Stimulated activated CD4-positive, alpha-beta T cell treated with anti-CD3 and anti-CD28 coated beads, Interleukin-4, amount 100 ng/mL, for 4 hours (primary cell): ENCODE measurements at places on chromosomes 2 and 18.

- no peak for DNase-seq
Measured at GRCh38 chr2:230172156-230172555, 47.6 kb downstream of the SP110 start.

DNA sequence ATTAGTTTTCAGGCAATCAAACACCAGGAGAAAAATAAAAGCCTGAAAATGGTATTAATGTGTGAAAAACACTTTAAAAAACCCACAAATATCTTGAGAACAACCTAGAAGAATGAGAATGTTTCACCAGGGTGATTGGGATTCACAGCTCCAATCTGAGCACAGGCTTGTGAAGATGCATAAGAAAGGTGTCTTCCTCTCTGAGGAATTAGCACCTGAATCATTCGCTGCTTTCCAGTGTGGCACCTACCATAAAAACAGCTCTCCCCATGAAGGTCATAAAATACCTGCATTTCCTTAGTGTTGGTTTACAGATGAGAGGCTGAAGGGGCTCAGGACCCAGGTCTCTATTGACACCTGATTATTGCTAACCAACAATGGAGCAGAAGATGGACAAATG lies 499.7 kb upstream of the KLHL29 start:
- DNase-seq, result no peak

GRCh38 chr2:143473820-143474219 lies 344.6 kb downstream of the ARHGAP15 start:
- DNase-seq, result no peak

DNA sequence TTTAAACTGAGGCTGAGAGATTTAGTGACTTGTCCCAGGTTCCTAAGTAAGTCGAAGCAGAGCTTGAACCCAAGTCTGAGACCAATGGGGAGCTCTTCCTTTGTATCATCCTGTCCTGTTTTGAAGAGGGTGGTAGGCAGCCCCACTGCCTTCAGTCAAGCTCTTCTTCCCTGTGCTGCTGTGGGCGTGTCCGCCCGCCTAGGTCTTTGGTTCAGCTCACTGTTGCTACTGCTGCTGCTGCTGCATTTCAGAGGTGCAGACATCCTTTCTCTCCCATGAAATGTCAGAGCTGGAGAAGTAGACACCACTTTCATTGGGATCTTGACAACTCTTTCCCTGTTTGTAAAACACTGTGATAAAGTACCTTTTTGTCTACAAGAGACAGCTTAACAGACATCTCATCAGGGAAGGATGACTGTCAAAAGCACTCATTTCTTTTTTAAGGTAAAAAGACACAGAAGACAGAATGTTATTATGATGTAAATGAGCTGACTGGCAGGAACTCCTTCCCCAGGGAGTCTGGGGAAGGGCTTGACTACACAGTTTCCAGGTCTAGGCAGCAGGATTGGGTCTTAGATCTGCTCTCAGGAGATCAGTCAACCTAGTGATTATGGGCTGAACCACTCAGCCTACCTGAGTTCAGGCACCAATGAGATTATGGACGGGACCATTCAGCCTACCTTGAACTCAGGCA lies 91.7 kb upstream of the TRIB2 start:
- no peak for DNase-seq

DNA sequence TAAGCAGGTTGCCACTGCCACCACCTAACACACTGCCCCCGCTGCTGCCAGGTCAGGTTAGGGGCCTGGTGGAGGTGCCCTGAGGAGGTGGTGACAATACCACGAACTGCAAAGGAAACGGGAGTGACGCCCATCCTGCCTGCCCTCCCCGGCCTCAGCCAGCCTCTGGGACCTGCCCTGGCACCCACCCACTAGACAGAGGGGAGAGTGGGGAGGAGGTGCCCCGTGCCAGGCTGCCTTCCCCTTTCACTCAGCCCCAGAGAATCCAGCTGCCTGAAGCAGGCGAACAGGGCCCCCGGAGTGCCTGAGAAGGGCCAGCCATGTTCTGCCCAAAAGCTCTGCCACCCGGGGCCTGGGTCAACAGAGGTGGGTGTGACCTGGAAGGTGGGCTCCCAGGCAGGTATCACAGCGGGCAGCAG lies 44.5 kb upstream of the FOSL2 start:
- DNase-seq, result peak; percentile 49

DNA sequence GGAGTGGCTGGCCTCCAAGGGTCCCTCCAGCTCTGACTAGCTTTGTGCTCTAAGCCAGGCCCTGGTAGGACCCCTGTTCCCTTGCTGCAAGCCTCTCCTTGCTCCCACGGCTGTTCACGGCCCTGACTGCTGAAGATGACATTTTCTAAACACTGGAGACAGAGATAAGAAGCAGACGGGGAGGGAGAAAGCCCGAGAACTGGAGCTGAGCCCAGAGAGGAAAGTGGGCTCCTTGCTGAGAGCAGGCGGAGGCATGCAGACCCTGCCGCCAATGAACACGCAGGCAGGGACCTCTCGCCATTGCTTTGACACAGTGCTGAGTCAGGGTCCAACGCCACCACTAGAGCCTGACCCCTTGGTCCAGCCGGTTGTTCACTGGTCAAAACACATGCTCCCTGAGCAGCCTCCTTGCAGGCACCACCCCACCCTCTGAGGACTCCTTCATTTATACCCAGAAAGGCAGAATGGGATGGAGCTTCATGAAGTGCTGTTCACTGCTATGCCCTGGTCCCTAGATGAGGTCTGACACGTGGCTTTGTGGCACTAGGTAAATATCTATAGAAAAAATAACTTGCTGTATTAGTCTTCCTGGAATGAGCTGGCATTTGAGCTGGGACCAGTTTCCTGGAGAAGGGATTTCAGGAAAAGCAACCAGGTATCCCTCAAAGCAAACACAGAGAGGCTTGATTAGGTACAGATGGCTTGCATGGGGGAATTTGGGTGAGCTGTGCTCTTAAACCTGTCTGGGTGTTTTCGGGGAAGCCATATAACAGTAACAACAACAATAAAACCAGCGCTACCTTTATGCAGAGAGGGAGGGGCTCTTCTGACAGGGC lies 65.7 kb downstream of the MCFD2 start:
- no peak for DNase-seq

GRCh38 chr2:230814616-230815015 lies 50.1 kb upstream of the ITM2C start:
- DNase-seq, result no peak

- DNase-seq, result no peak
Measured at GRCh38 chr2:64105670-64106461, 38.4 kb downstream of the PELI1 start.

DNA sequence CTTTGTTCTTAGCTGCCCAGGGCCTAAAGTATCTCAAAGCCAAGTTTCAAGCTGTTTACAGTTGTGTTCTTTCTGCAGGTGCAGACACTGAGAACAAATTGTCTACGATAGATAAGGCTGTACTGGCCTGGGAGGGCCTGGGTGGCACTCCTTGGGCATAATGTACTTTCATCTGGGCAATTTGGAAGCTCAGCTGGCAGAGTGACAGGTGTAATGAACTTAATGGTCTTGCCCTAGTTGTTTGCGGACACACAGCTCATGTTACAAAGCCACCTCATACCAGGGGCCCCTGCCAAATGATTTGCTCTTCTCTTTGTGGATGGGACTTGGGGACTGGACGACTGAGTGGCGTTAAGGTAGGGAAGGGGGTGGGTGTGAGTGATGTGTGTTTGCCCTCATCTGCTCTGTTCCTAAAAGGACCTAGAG lies 4.3 kb downstream of the LDLRAD4 start:
- DNase-seq, result no peak

DNA sequence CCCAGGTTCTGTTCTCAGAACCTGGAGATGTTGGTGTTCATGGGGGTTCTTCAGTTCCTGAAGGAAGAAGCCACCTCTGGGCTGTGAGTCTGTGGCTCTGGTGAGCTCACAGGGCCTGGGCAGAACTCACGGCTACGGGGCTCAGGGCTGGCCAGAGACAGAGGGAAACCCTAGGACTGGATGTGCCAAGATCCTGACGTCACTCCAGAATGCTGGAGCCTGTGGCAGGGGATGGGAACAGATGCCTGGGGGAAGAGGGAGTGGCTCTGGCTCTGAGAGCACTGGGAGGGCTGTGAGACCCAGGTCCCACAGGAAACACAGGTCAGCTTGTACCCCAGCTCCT lies at the start of gene OTOF:
Gene OTOF (minus strand): TSS at position 214 of the 343 bp plus-strand sequence.
- DNase-seq, result no peak

DNA sequence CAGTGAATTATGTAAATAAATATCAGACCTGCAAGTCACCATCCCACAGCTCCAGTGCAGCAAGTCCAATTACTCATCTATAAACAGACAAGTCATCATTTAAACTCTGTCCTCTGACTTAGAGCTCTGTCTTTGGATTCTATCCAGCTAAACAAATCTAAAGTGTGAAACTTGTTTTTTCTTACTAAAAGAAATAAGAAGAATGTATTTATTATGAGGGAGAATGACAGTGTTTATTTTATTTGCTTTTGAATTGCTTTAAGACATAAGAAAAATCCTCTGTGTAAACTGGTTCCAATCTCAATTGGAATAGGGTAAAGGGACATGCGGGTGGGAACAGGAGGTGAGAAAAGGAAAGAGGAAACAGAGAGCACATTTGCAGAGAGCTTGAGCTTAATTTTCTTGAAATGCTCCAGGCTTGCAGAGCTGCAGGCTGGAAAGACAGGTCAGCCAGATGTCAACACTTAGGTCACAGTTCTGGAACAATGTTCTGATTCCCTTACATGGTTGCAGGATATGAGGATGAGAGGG lies 355.8 kb downstream of the MEIS1 start:
- DNase-seq, result no peak

- no peak for DNase-seq
Measured at GRCh38 chr18:22335731-22336198, 82.0 kb downstream of the CTAGE1 start.

DNA sequence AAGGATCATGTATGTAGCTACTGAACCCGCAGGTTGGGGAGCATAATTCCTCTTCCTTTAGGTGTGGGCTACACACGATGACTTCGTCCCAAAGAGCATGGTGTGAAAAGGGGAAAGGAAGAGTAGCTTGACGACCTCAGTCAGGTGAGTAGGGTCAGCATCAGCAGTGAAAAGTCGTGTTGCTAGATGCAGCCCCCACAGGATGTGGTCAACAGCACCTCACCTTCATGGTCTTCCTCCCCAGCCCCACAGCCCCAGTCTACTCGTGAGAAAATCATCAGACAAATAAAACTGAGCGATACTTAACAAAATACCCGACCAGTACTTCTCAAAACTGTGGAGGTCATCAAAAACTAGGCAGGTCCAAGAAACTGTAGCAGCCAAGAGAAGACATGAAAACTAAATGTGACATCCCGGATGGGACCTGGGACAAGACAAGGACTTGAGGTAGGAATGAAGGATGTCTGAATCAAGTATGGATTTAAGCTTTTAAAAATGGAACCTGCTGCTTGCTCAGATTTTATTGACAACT lies 77.5 kb upstream of the NFATC1 start:
- DNase-seq, result no peak

- DNase-seq, result no peak
Measured at GRCh38 chr2:144424559-144425240, 95.2 kb downstream of the ZEB2 start.
